Type B pancreatic cell (in vitro differentiated cells): ENCODE measurements at places on chromosomes 12 and 14.
A peak's percentile ranks its signal among the peaks of the same experiment; 100 is the strongest.

DNA sequence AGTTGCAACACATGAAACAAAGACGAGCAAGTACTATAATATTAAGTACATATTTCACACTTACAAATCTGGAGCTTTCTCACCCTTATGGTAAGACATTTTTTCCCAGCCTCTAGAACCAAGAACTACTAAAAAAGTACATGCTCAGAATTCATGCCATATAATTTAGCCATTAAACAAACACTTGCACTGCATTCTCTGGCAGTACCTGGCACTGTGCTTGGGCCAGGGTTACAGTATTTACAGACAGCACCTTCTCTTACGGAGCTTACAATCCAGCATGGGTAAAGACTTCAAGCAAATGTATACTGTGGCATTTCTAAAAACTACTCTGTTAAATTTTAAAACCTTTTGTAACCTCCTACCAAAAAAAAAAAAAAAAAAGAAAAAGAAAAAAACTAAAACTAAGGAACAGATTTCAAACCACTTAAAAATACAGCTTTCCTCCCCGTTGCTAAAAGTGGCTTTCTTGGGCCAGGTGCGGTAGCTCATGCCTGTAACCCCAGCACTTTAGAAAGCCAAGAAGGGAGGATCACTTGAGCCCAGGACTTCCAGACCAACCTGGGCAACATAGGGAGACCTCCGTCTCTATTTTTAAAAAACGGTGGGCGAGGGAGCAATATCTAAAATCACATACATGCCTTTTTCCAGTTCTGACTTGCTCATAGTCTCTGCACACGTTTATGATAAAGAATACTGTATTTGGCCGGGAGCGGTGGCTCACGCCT is 956 bp downstream of the GNPTAB start:
- no peak for DNase-seq

GRCh38 chr14:51614707-51615106 is 37.0 kb upstream of the FRMD6 start:
- DNase-seq: no peak

DNA sequence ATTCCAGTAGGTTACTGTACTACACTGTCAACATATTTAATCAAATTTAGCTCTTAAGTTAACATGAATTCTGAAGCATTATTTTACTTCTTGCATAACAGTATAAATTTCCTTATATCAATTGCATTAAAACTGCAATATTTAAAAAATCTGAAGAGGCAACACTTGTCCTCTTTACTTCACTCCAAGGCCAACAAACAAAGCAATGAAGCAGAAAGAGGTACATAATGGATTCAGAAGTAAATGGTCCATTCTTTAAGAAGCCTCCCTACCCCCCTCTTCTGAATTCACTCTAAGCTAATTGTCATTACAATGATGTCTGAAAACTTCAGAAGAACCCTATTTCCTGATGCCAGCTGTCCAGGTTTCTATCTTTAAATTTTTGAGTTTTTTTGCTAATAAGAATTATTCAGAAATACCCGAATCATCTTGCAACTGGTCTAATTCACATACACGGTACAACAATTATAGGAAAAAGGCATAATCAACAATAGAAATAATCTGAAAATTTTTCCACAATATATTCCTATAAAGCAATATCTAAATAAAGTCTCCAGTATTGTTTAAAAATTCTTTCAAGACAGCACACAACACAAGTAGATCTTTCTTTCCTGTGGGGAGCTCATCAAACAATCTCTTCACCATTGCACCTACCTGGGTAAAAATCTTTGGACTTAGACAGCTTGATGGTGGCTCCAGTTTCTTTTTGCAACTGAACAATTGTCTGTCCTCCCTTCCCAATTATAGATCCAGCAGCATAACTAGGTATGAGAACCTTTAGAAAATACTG is 2.9 kb downstream of the NOVA1 start:
- DNase-seq: no peak

DNA sequence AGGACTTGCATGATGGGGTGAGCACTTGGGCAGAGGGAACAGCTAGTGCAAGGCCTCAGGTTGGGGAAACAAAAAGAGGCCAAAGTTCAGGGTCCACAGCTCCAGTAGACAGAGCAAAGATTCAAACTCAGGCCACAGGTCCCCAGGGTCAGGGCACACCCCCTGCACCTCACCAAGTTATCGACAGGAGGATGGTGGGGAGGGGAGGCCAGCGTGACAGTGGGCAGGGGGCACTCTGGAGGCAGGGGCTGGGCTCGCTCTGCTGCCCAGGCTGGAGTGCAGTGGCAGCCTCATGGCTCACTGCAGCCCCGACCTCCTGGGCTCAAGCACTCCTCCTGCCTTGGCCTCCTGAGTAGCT is 32.4 kb upstream of the ULK1 start:
- no peak for DNase-seq

GRCh38 chr12:89966495-89967240 is 258.0 kb upstream of the ATP2B1 start:
- DNase-seq: no peak

DNA sequence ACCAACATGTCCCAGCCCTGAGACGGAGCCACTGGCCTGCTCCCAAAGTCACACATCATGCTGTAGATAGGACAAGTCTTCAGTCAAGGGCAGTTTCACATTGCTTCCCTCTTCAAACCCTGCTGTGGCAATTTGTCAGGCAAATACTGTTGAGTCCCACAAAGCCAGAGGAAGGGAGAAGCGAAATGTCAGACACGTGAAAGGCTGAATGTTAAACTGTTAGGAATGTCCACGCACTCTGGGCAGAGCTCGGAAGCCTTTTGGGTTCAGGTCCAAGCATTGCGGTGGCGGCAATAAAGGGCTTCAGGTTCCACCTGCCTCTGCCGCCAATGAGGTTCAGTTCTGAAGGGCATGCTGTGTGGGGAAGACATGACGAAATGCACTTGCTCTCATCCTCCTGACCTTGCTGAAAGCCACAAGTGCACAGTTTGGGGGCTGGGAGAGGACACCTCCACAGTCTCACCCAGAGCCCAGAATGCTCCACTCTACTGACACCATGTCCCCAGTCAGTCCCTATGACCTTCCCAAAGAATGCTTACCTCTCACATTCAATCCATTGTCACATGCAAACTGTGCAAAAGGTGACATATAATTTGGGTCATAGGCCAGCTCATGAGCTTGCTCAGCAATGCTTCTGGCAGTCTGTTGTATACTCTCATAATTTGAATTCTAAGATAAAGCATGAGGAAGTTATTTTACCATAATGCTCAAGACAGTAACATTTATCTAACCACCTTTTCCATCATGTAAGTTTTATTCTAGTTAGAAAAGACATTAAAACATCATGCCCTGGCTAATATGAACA is 35.7 kb downstream of the RAD9B start:
- DNase-seq: no peak

DNA sequence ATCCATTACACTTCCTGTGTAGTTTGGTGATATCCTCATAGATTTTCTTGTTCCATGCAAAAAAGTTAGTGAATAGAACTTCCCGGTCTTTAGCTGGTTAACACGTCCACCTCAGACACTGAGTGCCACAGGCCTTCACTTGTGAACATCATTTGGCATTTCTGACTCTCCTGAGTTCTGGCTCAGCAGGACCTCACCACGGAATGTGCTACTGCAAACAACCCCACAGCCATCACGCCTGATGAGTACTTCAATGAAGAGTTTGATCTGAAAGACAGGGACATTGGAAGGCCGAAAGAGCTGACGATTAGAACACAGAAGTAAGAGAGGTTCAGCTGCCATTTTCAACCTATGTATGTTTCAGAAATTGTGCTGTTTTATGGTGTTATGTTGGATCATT is 20.0 kb downstream of the C12orf76 start:
- DNase-seq: no peak

DNA sequence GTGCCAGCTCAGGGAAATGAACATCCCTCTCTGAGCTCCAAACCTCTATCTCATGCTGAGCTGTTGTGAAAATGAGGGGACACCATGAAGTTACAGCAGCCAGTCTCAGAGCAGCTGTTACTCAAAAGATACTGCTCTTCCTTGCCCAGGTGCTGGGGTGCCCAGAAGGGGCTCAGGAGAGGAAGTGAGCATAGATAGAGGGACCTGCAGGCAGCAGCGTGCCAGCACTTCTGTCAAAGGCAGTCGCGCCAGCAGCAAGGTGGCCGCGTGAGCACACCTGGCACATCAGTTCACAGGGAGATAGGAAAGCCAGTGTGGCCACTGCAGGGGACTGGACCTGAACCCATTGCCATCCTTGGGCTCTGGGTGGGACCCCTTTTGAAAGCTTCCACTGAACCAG is 27.8 kb downstream of the C14orf132 start:
- DNase-seq: no peak

GRCh38 chr12:6546016-6546415 is 9.8 kb downstream of the IFFO1 start:
- DNase-seq: no peak

DNA sequence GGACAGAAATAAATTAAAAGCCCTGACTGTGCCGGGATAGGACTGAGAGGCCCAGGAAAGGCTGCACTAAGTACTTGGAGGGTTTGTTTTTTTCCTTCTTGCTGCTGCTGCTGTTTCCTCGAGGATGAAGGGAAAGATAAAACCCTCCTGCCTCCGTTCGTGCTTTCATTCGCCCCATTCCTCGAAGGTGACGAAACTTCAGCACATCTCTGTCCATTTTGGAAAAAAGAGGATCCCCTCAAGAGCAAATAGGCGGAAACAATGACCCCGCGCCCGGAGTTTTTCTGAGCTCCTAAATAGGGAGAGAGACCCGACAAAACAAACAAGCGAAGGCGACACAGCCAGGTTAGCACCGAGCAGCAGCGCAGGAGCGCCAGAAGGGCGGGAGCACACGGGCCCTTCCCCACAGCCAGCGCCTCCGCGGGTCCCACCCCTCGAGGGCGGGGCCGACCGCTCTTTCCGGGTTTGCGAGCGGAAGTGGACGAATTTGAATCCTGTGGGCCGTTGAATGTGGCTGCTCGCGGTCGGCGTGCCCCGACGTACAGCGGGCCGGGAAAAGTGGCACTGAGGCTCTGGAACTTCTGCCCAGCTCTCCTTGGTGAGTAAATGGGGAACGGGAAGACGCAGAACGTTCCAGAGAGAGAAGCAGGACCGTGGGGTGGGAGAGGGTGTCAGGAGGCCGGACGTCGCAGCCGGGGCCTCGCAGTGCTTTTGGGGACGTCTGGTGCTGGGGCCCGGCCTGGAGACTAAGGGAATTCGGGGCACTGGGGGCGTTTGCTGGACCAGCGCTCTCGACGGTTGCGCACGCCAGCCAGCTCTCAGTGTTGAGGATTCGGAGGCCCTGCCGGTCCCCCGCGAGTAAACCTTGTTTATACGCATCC is at the start of gene G2E3:
G2E3 (plus strand) TSS at position 484 of the 881 bp plus-strand sequence. CDS start 21,922 bp downstream, outside the sequence.
- peak; percentile 87 for DNase-seq

DNA sequence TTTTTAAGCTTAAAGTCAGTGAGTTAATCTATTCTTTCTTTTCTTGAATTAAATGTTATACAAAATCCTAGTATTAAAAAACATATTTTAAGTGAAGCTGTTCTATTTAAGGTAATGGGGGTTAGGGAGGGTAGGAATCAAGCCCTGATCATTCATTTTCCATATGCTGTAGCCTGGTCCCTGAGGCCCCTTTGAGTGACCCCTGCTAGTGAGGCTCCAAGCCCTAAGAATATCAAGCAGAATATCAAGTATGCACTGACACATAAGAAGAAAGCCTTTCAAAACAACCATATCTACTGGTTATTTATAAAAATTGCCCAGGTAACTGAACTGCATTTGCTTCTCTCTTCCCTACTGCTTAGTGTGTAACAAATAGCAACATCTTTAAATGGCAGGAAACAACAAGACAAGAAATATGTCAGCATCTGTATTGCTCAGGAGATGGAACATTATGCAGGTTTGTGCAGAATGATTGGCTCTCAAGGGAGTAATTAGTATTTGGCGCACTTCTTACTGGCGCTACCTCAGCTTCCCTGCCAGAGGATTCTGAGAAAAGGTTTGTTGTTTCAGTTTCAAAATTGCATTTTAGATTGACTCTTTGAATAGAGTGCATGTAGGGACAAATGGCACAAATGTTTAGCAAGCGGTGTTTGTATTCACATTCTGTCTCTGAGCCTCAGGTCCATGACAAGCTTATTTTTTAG is 223.0 kb downstream of the DUSP6 start:
- DNase-seq: no peak

DNA sequence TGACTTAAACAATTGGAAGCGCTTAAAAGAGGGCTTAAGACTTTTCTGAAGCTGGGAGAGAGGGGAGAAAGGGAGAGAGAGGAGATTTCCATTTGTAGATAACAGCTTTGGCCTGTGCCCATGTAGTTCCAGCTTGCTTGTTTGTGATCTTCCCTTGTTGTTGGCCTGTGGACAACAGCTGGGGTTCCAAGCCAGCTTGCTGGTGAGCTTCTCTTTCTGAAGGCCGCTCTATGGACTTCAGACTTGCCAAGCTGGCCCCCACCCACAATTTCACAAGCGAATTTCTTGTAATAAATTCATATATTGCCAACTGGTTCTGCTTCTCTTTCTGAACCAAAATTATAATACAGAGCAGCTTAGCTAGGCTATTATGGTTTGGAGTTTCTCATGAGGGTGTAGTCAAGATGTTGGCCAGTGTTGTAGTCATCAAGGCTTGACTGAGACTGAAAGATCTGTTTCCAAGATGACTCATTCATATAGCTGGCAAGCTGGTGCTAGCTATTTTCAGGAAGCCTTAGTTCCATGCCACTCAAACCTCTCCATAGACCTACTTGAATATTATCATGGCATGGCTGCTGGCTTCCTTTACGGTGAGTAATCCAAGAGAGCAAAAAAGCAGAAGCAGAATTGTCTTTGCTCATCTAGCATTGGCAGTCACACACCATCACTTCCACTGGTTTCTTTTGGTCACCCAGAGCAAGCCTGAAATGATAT is 89.4 kb downstream of the ATP23 start:
- DNase-seq: no peak
